SK-N-MC (cell line): ENCODE measurements at places on chromosomes 1 and 21.

GRCh38 chr21:45427331-45428271, 22.6 kb downstream of the COL18A1 start:
- DNase-seq = no peak

GRCh38 chr21:46119637-46120271, 21.8 kb downstream of the COL6A2 start:
- no peak for DNase-seq

GRCh38 chr1:145997718-145998023, 1.3 kb upstream of the TXNIP start:
- no peak for DNase-seq

GRCh38 chr1:51570063-51570710, 46.7 kb upstream of the OSBPL9 start:
- no peak for DNase-seq

- DNase-seq = no peak
Measured at GRCh38 chr1:53986458-53986857, 31.5 kb downstream of the LDLRAD1 start.
